Aortic smooth muscle cell (primary cell): ENCODE measurements at places on chromosomes 11 and 22. TPM values are rescaled to one million over a fixed set of nuclear protein-coding genes. Genes with fewer than 3 reads are reported as not detected.

Gene SCGB1D2
- total RNA-seq: not detected in 2 replicates

Gene CHRM4
- total RNA-seq: 0.13 TPM in 1 of 2 replicates, not detected in the other

Gene KREMEN1
- total RNA-seq: 1.1 and 1.3 TPM in 2 replicates

Gene TNNT3
- total RNA-seq: 0.25 and 0.26 TPM in 2 replicates

Gene NLRP6
- total RNA-seq: not detected in 2 replicates

Gene RBX1
- 63.9 and 68.0 TPM in 2 replicates for total RNA-seq

Gene MICAL2
- 592 and 664 TPM in 2 replicates for total RNA-seq

Gene CARD18
- total RNA-seq: not detected in 2 replicates

Gene ARVCF
- 26.8 and 39.7 TPM in 2 replicates for total RNA-seq

Gene MS4A6E
- not detected in 2 replicates for total RNA-seq

Gene OR52H1
- 0.66 and 0.87 TPM in 2 replicates for total RNA-seq

Gene SLC22A8
- total RNA-seq: not detected in 2 replicates

Gene FXYD6
- 0.19 TPM in 1 of 2 replicates, not detected in the other for total RNA-seq

Gene NEFH
- 0.25 and 0.26 TPM in 2 replicates for total RNA-seq

Gene ASCL2
- total RNA-seq: not detected in 2 replicates

Gene OR8D4
- total RNA-seq: 0.06 TPM in 1 of 2 replicates, not detected in the other

Gene NAV2
- 11.5 and 22.3 TPM in 2 replicates for total RNA-seq

Gene C1QTNF6
- 4.6 and 5.7 TPM in 2 replicates for total RNA-seq

Gene TP53I11
- total RNA-seq: 3.9 and 4.4 TPM in 2 replicates

Gene CNGA4
- total RNA-seq: 0.06 TPM in 1 of 2 replicates, not detected in the other

Gene USP2
- total RNA-seq: 0.06 and 0.13 TPM in 2 replicates

Gene CRYAB
- 25.2 and 45.1 TPM in 2 replicates for total RNA-seq

Gene LRP5
- total RNA-seq: 59.8 TPM in 2 replicates

Gene PRRG4
- 0.06 and 0.13 TPM in 2 replicates for total RNA-seq

Gene OR51B5
- total RNA-seq: 0.19 and 0.40 TPM in 2 replicates

Gene XKR3
- total RNA-seq: 0.06 TPM in 1 of 2 replicates, not detected in the other

Gene ABCC8
- not detected in 2 replicates for total RNA-seq

Gene BARX2
- total RNA-seq: not detected in 2 replicates

Gene MRPL23
- total RNA-seq: 164 and 189 TPM in 2 replicates

Gene HEPHL1
- total RNA-seq: not detected in 2 replicates

Gene KRTAP5-8
- not detected in 2 replicates for total RNA-seq

Gene CNTF
- 0.92 and 1.9 TPM in 2 replicates for total RNA-seq

Gene OAF
- 14.0 and 22.1 TPM in 2 replicates for total RNA-seq

Gene SERGEF
- total RNA-seq: 34.4 and 37.9 TPM in 2 replicates

Gene ROM1
- total RNA-seq: 10.3 and 10.6 TPM in 2 replicates

Gene KRTAP5-9
- total RNA-seq: not detected in 2 replicates

Gene PGA4
- total RNA-seq: 0.06 TPM in 1 of 2 replicates, not detected in the other

Gene SCUBE2
- total RNA-seq: 1.5 and 5.5 TPM in 2 replicates
